ENCODE measurements at places on chromosomes 12 and 14.

DNA sequence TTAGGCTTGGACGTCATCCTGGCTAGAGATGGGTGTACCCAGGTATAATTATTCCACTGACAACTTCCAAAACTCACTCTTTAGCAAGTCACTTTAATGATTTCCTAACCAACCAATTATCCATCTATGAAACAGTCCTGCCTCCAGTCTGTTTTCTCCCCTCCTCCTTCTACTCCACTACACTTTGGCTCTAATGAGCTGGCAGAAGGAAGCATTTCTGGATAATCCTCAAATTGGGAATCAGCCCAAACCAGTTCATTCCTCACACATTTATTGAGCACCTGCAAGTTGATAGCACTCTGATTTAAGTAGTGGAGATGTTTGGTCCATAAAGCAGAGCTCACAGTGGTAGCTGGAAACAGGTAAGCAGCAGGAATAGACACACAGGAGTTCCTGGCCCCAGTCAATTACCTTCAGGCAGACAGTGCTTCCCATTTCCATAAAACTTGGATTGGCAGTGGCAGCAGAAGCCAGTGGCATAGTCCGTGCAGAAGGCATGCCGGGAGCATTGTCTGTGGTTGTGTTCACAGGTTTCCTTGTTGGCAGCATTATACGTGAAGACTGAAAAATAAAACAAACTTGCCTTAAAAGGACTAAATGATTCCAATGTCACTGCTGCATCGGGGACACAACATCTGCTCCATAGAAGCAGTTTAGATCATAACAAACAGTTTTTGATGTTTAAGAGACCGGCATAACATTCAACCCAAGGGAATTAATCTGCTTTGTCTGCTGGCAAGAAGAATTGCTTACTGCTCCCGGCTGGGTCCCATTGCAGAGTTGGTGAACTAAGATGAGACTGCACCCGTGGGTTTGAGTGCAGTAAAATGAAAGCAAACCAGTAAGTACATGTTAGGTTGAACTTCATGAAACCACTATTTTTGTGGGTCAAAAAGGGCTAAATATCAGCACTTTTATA is 26.2 kb downstream of the NID2 start:
- no peak for DNase-seq

DNA sequence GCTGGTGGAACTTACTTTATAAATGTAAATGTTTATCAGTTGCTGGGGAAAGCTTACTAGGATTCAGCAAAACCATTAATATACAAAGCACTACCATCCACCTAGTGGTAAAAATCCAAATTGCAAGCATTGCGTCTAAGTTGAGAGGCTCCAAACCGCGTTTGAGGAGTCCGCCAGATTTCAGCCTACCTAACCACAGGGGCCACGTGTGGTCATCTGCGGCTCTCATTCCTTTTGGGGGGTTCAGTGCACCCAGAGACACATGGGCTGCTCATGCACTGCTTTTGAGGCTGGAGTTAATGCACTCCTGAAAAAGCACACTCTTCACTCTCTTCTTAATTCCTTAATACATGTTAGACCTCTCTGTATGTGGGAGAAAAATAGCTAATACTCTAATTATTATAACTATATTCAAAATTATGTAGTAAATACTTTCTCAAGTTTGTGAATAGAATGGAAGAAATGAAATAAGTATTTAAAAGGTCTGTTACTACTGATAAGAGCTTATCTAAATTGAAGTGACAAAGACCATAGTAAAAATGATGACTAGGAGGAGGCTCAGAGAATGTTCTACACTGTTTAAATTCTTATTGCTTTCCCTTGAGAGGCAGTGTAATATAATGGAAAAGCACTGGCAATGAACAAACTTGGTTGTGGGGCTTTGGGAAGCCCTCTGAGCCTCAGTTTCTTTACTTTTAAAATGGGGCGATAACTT is 41.4 kb upstream of the MANSC4 start:
- DNase-seq: peak; percentile 62

DNA sequence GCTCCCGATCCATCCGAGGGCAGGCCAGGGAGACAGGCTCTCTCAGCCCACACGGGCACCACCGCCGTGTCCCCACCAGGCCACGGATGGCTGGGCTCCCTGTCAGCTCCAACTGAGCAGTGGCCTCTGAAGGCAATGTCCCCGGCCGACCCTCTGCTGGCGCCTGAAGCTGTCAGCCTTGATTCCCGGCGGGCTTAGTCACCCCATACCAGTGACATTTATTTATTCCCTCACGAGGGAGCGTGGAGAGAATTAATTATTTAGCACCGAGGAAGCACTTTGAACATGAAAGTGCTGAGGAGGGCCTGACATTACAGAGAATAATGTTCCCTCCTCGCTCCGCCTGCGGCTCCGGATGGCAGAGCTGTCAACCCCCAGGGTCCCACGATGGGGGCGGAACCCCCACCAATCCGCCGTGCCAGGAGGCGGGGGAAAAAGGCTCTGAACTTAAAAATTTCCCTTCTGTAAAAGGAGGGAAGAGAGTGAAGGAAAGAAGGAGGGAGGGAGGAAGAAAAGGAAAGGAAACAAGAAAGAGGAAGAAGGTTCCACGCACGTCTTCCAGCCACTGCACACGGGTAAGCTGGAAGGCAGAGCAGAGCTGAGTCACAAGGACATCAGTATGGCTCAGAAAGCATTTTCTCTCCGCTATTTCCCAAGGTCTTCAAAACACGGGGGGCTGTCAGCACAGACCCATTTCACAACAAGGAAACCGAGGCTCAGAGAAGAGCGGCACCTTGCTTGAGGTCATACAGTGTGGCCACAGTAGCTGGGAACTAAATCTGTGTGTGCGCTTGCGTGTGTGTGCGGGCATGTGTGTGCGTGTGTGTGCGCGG is 108.7 kb upstream of the NCOR2 start:
- no peak for DNase-seq

- DNase-seq: no peak
Measured at GRCh38 chr14:78316052-78316451, 145.9 kb downstream of the NRXN3 start.

GRCh38 chr12:120399531-120399930 is 30.6 kb upstream of the MSI1 start:
- DNase-seq: no peak

DNA sequence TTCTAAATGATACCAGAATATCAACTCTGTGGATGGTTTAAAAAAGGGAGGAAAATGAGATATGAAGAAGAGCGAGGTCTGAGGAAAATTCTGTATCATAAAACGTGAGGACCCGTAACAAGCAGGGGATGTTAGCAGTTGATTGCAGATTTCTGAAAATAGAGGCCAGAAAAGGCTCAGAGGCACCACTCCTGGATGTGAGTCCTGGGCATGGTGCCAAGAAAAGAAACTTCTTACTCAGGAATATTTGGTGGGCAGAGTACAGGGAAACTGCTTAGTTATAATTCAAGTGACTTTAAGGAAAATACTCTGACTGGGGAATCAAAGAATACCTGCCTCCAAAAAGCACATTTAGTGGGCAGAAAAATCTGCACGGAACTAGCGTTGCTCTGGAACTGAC is 85.5 kb downstream of the PRICKLE1 start:
- peak; percentile 35 for DNase-seq

- DNase-seq: no peak
Measured at GRCh38 chr12:132833341-132833740, 4.7 kb upstream of the GOLGA3 start.

- peak; percentile 7 for DNase-seq
Measured at GRCh38 chr12:71639341-71639760, 24.3 kb downstream of the ZFC3H1 start.

DNA sequence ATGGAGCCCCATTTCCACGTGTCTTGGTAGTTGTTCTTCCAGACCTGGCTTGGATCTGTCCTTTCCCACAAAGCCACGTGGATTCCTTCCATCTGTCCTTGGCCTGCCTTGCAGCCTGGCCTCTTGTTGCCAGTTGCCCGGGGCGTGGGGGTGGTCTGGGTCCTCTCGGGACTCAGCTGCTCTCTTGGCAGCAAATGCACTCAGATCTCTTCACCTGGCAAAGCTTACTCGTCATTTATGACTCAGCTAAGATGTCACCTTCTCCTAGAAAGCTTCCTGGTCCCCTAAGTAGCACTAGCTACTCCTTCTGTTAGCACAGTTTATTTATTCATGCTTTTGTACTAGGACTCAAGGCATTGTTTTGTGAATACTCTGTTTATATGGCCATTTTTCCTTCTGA is 13.6 kb downstream of the PLEKHG3 start:
- no peak for DNase-seq

DNA sequence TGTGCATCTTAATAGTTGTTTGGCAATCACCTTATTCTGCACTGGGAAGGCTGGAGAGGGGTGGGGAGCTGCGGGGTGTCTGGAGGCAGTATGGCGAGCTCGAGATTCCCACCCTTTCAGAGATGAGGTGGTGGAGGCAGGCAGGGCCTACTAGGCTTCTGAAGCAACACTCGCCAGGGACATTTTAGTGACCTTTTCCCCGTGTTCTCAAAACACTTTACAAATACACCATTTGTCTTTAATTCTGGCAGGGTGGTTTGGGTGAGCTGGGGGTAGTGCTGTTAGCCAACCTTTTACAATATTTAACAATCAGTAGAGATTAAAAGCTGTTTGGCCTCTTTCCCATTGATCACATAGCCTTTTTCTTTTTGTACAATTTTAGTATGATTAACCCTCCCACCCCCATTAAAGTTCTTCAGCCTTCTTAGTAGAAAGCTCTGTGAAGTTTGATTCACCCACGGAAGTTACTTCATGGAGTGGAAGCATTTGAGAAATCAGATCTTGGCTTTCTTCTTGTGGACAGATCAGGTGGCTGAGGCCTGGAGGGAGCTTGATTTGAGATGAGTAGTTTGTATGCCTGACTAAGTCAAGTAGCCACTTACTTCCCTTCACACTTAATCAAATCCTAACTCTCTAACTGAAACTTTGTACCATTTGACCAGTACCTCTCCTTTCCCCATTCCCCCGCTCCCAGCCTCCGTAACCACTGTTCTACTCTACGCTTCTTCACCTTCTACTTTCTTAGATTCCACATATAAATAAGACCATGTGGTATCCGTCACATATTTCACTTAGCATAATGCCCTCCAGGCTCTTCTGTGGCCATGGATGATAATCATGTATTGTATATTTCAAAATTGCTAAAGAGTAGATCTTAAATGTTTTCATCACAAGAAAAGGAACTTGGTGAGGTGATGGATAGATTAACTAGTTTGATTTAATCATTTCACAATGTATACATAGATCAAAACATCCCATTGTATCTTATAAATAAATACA is 41.0 kb downstream of the TRAF3 start:
- no peak for DNase-seq

DNA sequence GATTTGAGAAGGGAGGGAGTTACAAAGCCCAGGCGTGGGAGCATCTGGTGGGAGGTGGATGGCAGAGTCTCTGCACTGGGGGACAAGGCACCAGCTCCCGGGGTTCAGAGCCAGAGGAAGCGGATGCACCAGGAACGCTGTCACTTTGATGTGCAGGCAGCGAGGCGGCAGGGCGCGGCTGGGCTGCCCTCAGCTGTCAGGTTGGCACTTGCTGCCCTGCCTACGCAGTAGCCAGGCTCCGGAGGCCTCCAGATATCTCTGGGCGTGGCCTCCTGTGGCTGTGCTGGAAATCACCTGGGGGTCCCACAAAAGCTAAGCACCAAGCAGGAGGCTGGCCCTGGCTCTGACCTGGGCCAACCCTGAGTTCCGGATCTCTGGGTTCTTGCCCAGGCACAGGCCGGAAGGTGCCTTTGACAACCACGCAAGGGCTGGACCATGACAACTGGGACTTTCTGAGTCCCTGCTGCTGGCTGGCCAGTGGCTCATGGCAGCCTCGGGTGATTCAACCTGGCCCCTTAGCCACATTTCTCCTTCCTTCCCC is 62.1 kb upstream of the MAP1LC3B2 start:
- no peak for DNase-seq

GRCh38 chr14:104105822-104106470 is 20.4 kb downstream of the ASPG start:
- no peak for DNase-seq

- DNase-seq: no peak
Measured at GRCh38 chr12:28443337-28443736, 253.1 kb downstream of the CCDC91 start.

DNA sequence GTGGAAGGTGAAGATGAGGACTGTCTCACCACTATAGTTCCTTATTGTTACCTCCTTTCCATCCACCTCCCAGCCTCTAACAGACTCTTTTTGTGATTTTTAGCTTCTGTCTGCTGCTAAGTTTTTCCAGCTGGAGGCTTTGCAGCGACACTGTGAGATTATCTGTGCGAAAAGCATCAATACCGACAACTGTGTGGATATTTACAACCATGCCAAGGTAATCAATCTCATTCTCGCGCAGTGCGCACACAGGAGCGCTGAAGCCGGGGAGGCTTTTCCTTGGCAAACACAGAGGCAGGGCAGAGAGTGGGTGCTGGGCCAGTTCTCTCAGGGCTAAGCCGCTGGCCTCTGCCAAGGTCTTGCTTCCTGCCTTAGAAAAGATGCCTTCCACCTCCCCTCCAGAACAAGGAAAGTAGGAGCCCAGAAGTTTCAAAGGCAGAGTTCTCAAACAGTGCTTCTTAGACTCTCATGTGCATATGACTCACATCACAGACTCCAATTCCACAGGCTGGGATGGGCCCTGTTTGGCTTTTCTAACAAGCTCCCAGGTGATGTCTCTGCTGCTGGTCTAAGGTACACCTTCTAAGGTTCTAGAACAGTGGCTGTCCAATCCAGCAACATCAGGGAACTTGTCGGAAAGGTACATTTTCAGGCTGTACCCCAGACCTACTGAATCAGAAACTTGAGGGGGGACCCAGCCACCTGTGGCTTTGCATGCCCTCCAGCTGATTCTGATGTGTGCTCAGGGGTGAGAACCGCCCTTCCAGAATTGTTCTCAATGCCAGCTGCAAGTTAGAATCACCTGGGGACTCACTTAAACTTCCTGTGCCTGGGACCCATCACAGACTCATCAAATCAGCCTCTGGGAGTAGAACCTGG is 33.8 kb upstream of the PWP1 start:
- no peak for DNase-seq

GRCh38 chr14:69932391-69932790 is 53.2 kb downstream of the SMOC1 start:
- no peak for DNase-seq

- no peak for DNase-seq
Measured at GRCh38 chr12:53161119-53161911, 19.2 kb upstream of the ZNF740 start.

DNA sequence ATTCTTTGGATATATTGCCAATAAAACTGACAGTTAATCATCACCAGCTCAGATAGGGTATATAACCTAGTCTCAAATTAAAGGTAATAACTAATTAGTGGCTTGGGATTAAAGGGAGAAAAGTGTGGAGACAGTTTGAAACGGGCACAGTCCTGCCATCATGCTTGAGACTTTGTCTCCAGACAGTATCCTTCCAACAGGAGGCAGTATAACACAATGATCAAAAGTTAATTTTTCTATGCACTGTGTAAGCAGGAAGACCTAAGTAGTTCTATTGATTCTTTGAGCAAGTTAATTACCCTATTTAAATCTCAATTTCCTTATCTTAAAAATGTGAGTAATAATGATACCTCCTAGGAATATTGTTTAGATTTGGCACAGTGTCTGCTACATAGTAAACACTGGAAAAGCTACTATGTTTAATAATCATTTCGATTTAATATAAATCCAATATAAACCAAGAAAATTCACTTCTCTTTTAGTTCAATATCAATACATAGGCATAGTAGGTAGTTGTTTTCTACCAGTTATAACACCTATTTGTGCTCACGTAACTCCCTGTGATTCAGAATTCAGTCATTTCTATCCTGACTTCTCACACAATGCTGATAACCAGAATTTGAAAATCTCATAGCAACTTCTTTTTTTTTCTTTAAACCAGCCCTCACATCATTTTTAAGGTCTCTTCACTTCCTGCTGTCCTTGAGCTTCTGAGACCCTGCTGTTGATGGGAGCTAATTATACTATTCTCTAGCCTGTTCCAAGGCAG is 53.7 kb downstream of the GALNT4 start:
- no peak for DNase-seq
